ENCODE measurements at places on chromosomes 1 and 21.

DNA sequence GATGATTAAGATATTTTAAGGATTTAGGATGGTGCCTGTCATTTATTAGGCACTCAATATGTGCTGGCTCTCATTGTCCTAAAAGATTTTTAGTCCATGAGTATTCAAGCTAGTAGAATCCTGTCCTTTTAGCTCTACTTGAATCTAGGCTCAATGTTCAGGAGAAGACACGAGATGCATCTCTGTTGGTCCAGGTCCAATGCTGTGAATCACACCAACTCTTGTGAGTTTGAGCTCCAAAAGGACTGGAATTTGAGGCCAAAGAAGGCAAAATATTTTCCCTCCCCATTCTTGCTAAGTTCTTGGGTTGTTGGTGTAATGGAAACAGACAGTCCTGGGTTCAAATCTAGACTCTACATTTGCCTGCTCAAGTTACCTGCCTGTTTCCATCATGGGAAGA is 1.4 kb upstream of the PODN start:
- DNase-seq = peak; percentile 49

DNA sequence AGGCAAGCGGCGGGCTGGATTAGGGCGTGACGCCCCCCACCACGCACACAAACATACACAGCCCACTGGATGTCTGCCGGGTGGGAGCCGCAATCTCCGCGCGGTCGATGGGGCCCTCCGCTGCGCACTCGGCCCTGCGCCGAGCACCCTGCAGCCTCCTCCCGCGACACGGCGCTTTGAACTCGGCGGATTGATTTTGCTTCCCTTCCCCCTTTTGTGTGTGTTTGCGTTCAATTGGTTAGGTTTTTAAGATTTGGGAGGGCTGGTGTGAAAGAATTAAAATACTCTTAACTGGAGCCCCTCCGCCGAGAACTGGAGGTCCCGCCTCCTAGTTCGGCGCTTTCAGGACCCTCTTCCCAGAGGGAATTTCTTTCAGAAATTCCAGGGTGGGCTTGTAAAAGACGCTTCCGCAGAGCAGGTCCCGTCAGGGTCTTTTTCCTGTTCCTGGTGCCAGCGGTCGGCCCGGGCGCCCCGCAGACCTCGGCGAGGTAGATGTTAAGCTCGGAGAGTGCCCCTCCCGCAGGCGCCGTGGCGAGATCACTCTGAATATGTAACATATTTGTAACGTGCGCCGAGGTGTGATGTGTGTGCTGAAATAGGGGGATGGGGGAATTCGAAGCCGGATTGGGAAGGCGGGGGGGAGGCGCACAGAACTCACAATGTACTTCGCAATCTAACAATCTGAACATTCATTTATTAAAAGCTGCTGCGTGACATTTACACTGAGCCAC is 8.0 kb upstream of the BARHL2 start:
- no peak for DNase-seq

DNA sequence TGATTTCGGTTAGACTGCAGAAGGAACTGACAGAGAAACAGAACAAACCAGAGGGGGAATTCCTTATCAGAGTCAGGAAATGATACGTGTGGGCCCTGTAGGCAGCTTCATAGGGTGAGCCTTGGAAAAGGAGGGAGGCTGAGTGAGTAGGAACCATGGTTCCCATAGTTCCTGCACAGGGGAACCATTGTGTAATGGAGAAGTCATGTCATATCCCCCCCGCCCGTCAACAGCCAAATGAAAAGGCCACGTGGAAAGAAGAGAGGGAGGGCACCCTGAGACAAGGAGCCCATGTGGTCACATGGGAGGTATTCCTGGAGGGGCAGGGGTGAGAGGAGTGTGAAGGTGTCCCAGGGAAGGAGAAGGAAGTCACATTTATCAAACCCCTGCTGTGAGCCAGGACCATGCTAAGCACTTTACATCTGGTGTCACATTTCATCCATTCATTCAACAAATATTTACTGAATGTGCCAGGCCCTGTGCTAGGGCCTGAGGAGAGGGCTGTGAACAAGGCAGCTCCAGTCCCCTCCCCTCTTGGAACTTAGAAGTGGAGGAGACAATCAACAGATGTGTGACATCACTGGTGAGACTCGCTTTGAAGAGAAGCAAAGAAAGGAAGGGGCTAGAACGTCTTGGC is 15.7 kb upstream of the FGR start:
- DNase-seq = peak; percentile 49

DNA sequence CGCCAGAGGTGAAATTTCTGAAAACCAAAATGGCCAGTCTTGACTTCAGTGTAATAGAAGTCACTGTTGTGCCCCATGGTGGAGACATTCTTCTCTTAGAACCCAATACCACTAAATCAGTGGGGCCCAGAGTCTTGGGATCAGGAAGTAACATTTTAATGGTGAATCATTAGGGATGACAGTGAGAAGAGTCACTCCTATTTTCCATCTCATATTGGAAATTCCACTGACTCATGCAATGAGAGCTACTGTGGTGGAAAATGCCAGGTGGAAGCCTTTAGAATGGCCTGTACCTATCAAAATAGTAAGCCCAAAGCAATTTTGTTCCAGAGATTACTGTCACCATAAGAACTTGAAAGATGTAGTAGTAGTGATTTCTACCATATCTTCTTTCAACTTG is 20.6 kb upstream of the PPM1J start:
- no peak for DNase-seq

- peak; percentile 11 for DNase-seq
Observed at GRCh38 chr1:212915245-212916091, 34.9 kb upstream of the VASH2 start.

DNA sequence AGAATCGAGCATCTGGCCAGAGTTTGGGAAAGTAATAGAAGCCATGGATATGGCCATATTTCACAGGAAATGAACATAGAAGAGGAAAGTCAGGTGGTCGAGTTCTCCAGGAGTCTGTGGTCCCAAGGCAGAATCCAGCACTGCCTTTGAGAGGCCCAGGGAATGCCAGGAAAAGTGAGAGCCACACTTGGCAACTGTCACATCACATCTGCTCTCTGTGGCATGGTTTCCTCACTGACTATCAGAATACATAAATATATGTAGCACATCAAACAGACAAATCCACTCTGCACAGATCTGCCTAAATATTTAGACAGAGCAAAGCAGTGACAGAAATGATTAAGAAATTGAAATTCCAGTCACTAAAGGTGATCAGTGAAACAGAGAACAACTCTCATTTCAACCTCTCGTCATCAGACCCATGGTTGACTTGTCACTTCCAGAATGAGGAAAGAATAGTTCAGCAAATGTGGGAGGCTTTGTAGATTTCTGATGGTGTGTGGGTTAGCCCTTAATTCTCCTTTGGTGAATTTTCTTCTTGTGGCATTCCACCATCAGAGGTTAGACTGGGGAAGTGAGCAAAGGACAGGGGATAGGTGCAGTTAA is 58.8 kb upstream of the MAN1A2 start:
- no peak for DNase-seq

- DNase-seq = no peak
Observed at GRCh38 chr1:208917281-208917680, 666.2 kb upstream of the CAMK1G start.

- DNase-seq = no peak
Observed at GRCh38 chr1:110272045-110272444, 61.9 kb downstream of the KCNC4 start.

GRCh38 chr1:59455206-59455605 is 158.3 kb downstream of the FGGY start:
- peak; percentile 31 for DNase-seq

DNA sequence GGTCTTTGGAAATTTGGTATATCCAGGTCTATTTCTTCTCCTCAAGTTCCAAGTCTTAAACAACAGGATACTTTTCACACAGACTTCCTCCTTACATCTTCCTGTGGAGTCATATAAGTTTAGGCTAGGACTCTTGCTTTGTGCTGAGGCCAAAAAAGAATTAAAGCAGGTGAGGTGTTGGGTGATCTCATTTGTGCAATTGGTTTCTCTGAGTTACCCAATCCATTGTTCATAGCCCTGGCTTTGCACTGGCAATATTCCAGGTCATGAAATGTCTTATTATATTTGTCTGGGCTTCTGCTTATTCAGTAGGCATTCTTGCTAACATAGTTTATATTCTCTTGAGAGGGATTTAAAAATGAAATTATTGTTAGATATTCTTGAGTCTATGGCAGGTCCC is 14.1 kb upstream of the KIAA0040 start:
- no peak for DNase-seq

- DNase-seq = no peak
Observed at GRCh38 chr1:165288350-165289120, 68.0 kb downstream of the LMX1A start.

GRCh38 chr21:31316488-31317169 is 27.4 kb downstream of the TIAM1 start:
- DNase-seq = no peak

DNA sequence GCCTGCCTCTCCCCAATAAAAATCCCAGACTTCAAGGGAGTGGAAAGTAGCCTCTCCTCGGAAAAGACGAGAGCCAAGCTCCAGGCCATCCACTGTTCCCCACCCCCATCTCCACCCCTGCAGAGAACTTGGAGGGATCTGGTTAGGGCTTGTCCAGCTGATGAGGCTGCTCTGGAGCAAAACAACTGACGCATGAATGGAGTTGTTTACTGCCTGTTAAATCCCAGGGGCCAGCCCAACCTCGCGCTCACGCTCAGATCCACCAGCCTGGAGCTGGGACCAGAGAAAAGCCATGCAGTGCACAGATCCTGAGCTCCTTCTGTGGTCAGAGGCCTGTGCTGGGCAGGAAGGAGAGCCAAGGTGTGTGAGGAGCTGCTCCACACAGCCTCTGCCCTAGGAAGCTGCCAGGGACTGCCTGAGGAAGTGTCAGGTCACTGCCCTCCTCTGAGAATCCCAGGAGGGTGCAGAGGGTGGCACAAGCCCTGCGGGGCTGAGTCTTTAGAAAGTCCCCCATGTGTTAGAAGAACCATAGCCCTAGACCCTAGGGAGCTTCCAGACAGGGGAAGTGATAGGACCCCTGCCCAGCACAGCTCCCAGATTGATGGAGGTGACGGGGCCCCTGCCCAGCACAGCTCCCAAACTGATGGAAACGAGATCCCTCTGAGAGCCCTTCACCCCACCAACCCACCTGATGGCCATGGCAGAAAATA is 109.0 kb upstream of the IPO9 start:
- peak; percentile 93 for DNase-seq

GRCh38 chr21:43769325-43769958 is 6.7 kb downstream of the CSTB start:
- no peak for DNase-seq

- DNase-seq = no peak
Observed at GRCh38 chr1:181608386-181608785, 125.1 kb downstream of the CACNA1E start.

GRCh38 chr1:111320066-111320879 is 29.6 kb downstream of the CHIA start:
- DNase-seq = no peak
